Activated T-cell treated with anti-CD3 and anti-CD28 coated beads, Interleukin-2, amount 50 U/mL, for 72 hours (primary cell): ENCODE measurements at places on chromosomes 7 and 10. TPM values are rescaled to one million over a fixed set of nuclear protein-coding genes. Genes with fewer than 3 reads are reported as not detected.

GRCh38 chr7:102069931-102070629 is 216.6 kb upstream of the SH2B2 start:
- H3K27ac ChIP-seq, result no peak overlapping the region
- H3K36me3 ChIP-seq, result peaks cover 8% of the 10 kb centered on the region
- H3K4me3 ChIP-seq, result no peak overlapping the region
- no peak for DNase-seq
- H3K27me3 ChIP-seq, result no peaks in the 10 kb centered on the region

- DNase-seq, result no peak
- H3K4me1 ChIP-seq, result no peaks in the 10 kb centered on the region
- H3K36me3 ChIP-seq, result no peaks in the 10 kb centered on the region
- peaks cover 61% of the 10 kb centered on the region for H3K27me3 ChIP-seq
Measured at GRCh38 chr10:125151170-125151552, 9.2 kb downstream of the CTBP2 start.

DNA sequence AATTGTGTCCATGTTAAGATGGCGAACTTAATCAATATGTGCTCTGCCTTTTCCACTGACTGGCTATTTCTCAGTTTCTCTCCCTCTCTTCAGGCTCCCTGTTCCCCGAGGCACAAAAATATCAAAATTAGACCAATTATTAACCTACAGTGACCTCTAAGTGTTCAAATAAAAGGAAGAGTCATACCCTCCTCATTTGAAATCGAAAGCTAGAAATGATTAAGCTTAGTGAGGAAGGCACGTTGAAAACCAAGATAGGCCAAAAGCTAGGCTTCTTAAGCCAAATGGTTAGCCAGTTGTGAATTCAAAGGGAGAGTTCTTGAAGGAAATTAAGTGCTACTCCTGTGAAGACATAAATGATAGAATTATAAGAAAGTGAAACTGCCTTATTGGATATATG is 81.1 kb upstream of the MBL2 start:
- H3K36me3 ChIP-seq, result peaks cover 4% of the 10 kb centered on the region
- no peak for DNase-seq
- no peak overlapping the region for H3K4me3 ChIP-seq
- H3K27ac ChIP-seq, result no peak overlapping the region
- no peaks in the 10 kb centered on the region for H3K27me3 ChIP-seq
- no peaks in the 10 kb centered on the region for H3K4me1 ChIP-seq

Gene NKX6-2
- total RNA-seq, result not detected

Gene UCN3
- not detected for total RNA-seq
